ENCODE measurements at places on chromosomes 1 and 21.

DNA sequence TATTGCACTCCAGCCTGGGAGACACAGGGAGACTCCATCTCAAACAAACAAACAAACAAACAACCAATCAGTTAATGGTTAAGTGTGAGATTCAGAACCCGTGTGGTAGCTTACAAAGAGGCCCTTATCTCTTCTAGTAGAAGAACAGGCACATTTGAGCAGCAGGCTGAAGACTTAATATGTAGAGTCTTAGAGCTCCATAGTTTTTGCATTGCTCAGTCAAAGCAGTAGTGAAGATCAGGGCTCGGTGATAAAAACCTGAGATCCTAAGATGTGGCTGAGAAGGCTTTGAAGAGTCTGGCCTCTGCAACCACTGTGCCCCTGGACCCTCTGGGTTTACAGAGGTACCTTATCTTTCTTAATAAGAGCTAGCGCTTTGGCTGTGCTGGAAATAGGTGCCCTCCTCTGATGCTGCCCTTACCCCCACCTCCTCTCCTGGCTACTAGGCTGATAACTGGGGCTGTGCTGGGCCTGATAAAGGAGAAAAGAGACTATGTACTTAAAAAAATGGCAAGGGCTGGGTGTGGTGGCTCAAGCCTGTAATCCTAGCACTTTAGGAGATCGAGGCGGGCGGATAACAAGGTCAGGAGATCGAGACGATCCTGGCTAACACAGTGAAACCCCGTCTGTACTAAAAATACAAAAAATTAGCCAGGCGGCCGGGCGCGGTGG, 10.5 kb upstream of the UCK2 start:
- DNase-seq = no peak

- DNase-seq = no peak
Measured at GRCh38 chr1:199746666-199747384, 280.7 kb upstream of the NR5A2 start.

DNA sequence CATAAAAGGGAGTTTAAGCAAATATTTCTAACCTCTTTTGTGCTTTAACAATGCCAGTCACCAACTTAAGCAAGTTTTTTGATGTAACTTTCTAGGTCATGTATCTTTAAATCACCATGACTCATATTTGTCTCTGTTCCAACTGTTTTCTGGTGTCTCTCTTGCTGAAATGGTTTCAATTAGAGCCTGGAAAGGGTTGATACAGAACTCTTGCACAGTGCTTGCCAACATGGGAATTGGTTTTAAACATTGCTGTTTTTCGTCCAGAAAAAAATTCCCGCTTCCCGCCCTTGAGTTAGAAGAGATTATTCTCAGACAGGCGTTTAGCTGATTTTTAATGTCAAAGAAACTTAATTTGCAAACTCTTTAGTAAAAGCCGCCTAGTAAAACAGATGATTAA, 46.4 kb upstream of the SLC22A15 start:
- no peak for DNase-seq

- DNase-seq = no peak
Measured at GRCh38 chr1:12583484-12583883, 34.5 kb downstream of the DHRS3 start.

- no peak for DNase-seq
Measured at GRCh38 chr1:165129568-165130164, 226.8 kb downstream of the LMX1A start.

GRCh38 chr1:209723756-209724693, 19.4 kb downstream of the HSD11B1 start:
- DNase-seq = no peak
